ENCODE measurements at places on chromosomes 1 and 21.

- no peaks in the 10 kb centered on the region for H3K27me3 ChIP-seq
- H3K4me3 ChIP-seq: no peak overlapping the region
- no peaks in the 10 kb centered on the region for H3K36me3 ChIP-seq
- H3K4me1 ChIP-seq: no peaks in the 10 kb centered on the region
- DNase-seq: no peak
- H3K27ac ChIP-seq: no peak overlapping the region
Observed at GRCh38 chr1:31717341-31717740, 13.5 kb upstream of the COL16A1 start.

DNA sequence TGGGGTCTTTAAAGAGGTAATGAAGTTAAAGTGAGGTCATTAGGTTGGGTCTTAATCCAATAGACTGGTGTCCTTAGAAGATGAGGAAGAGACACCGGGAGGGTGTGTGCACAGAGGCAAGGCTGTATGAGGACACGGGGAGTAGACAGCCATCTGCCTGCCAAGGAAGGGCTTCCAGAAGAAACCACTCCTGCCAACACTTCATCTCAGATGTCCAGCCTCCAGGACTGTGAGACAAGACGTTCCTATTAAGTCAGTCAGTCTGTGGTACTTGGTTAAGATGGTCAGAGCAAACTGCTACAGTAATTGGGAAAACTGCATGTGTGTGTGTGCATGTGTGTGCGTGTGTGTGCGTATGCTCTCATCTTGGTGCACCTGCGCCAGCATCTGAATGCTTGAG is 77.1 kb downstream of the RYR2 start:
- H3K4me3 ChIP-seq: no peak overlapping the region
- H3K27me3 ChIP-seq: no peaks in the 10 kb centered on the region
- DNase-seq: no peak
- H3K4me1 ChIP-seq: no peaks in the 10 kb centered on the region
- no peaks in the 10 kb centered on the region for H3K36me3 ChIP-seq

GRCh38 chr1:38121231-38121680 is 74.7 kb upstream of the POU3F1 start:
- H3K27me3 ChIP-seq: no peaks in the 10 kb centered on the region
- no peaks in the 10 kb centered on the region for H3K4me1 ChIP-seq
- no peak for DNase-seq
- H3K4me3 ChIP-seq: no peak overlapping the region
- H3K27ac ChIP-seq: no peak overlapping the region

GRCh38 chr1:166391279-166392066 is 224.7 kb upstream of the FAM78B start:
- no peaks in the 10 kb centered on the region for H3K4me1 ChIP-seq
- no peak overlapping the region for H3K27ac ChIP-seq
- no peak for DNase-seq
- H3K4me3 ChIP-seq: no peak overlapping the region
- no peaks in the 10 kb centered on the region for H3K36me3 ChIP-seq
- no peaks in the 10 kb centered on the region for H3K27me3 ChIP-seq

- no peaks in the 10 kb centered on the region for H3K27me3 ChIP-seq
- DNase-seq: no peak
- H3K27ac ChIP-seq: no peak overlapping the region
Observed at GRCh38 chr1:200437556-200438203, 27.8 kb upstream of the ZNF281 start.

DNA sequence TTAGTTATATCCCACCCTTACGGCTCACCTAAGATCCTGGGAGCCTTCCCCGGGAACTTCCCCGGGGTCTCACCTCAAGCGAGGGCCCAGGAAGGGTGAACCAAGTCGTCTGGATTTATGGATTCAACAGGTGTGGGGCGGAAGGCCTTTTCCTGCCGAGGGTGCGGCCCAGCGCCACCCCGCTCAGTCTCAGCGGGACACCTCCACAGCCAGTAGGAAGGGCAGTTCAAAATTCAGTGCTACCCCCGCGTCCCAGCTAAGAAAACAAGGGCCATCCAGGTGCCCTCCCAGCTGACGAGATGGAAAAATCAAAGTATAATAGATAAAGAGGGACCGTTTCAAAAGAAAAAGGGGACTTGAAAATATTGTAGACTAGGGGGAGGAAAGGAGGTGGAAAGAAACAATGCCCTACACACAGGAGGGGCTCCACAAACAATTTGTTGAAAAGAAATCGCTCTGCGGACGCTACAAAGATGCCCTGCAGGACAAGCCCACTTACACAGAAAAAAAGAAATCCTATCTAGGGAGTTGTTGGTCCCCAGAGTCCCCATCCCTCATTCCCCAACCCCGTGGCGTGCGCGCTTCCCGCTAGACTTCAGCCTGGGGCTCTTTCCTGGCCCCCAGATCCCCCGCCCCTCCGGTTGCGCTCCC is 1.3 kb downstream of the SLC2A1 start:
- peak overlapping the region; percentile 78 for H3K27ac ChIP-seq
- no peaks in the 10 kb centered on the region for H3K27me3 ChIP-seq
- H3K36me3 ChIP-seq: no peaks in the 10 kb centered on the region
- H3K4me3 ChIP-seq: peak overlapping the region; percentile 92

DNA sequence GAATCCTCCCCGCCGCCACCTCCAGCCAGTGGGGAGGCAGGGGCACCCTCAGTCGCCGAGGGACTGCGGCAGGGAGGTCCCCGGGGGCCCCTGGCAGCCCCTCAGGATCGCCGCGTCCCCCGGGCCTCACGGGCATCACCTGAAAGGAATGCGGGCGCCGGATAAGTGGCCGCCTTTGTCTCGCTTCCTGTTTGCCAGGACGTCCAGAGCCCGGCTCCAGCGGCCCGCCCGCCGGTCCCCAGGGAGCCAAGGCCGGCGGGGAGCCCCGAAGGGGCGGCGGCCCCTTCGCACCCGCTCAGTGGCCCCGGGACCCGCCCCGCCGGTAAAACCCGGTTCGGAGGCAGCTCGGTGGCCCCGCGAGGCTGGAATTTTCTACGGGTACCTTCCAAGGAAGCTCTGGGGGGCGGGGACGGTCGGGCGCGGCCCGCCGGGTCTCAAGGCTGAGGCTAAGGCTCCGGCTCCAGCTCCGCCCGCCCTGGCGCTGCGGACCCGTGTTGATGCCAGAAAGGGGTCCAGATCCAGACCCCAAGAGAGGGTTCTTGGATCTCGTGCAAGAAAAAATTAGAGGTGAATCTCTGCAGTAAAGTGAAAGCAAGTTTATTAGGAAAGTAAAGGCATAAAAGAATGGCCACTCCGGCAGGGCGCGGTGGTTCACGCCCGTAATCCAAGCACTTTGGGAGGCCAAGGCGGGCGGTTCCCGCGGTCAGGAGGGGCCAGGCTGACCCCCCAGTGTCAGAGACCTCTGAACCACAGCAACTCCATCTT is 12.6 kb downstream of the TINAGL1 start:
- H3K4me3 ChIP-seq: no peak overlapping the region
- H3K36me3 ChIP-seq: no peaks in the 10 kb centered on the region
- peak overlapping the region; percentile 89 for H3K27ac ChIP-seq

- no peak overlapping the region for H3K4me3 ChIP-seq
- H3K36me3 ChIP-seq: no peaks in the 10 kb centered on the region
- no peak for DNase-seq
- no peak overlapping the region for H3K27ac ChIP-seq
- no peaks in the 10 kb centered on the region for H3K4me1 ChIP-seq
Observed at GRCh38 chr1:219428651-219429050, 184.3 kb downstream of the ZC3H11B start.

DNA sequence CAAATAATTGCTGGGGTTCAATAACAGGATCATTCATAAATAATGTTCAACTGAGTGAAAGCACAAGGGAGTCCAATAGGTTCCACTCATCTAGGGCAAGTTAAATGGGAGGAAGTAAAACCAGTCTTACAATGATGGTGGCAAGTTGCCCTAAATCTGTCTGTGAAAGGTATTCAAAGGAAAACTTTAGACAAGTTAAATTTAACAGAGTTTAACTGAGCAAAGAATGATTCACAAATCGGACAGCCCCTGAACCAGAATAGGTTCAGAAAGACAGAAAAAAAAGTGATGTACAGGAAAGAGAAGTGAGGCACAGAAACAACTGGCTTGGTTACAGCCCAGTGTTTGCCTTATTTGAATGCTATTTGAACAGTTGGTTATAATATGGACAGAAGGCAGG is 183.5 kb upstream of the ADGRL4 start:
- H3K36me3 ChIP-seq: no peaks in the 10 kb centered on the region
- H3K4me3 ChIP-seq: no peak overlapping the region
- H3K27me3 ChIP-seq: no peaks in the 10 kb centered on the region
- no peak overlapping the region for H3K27ac ChIP-seq
- no peak for DNase-seq
- no peaks in the 10 kb centered on the region for H3K4me1 ChIP-seq
